Fibroblast of skin of abdomen (primary cell): ENCODE measurements at places on chromosomes 4 and X.
A peak's percentile ranks its signal among the peaks of the same experiment; 100 is the strongest.

- peak; percentile 6 for DNase-seq
Measured at GRCh38 chr4:6548201-6548881, 26.6 kb upstream of the MAN2B2 start.

- DNase-seq: peak; percentile 81
Measured at GRCh38 chr4:168480931-168481611, 779 bp upstream of the DDX60L start.

DNA sequence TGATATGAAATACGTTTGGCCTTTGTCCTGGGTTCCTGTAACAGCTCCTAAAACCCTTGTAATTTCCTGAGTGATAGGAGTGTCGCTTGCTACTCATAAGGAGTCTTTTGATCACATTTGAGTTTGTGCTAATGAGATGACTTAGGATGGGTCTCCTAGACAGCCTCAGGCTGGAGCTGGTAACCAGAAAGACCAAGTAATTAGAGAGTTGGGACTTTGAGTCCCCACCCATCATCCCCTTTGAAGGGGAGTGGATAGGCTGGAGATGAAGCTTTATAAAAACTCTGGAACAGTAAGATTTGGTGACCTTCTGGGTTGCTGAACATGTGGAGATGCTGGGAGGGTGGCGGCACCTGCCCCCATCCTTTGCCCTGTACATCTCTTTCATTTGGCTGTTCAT, 2.9 kb downstream of the SEC24B start:
- DNase-seq: no peak

GRCh38 chr4:118762155-118762554, 73.8 kb downstream of the SEC24D start:
- DNase-seq: no peak
